Activated T-helper 1 cell treated with anti-CD3 and anti-CD28 coated beads, Interleukin-2, amount 50 U/mL, for 16 hours (primary cell): ENCODE measurements at places on chromosomes 12 and 14.

- no peak for DNase-seq
Observed at GRCh38 chr12:95766356-95767019, 24.1 kb downstream of the NTN4 start.

DNA sequence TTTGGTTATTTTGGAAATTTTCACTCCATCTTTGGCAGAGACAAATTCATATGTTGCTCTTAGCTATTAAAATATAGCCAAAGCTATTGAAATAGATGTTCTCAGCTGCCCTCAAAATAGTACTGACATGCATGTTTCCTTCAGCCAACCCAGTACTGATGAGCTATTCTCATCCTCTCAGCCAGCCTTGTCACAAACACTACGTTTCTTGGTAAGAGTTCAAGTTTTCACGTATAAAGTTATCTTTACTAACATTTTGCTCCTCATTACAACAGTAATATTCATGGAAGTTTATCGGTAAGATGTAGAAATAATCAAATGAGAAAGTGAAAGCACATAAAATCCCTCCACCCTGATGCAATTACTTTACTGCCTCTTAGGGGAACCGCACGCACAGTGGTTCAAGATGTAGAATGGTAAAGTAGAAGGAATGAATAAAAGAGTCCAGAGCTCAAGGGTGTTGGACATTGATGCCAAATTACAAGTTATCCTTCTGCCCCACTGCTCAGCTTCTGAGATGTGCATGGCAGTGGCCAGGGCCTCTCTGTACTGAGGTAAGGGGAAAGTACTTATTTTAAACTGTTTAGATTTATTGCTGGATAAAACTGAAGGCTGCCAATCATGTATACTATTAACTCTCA, 20.7 kb downstream of the GCH1 start:
- no peak for DNase-seq

- no peak for DNase-seq
Observed at GRCh38 chr12:104056419-104056972, 6.5 kb upstream of the GLT8D2 start.

DNA sequence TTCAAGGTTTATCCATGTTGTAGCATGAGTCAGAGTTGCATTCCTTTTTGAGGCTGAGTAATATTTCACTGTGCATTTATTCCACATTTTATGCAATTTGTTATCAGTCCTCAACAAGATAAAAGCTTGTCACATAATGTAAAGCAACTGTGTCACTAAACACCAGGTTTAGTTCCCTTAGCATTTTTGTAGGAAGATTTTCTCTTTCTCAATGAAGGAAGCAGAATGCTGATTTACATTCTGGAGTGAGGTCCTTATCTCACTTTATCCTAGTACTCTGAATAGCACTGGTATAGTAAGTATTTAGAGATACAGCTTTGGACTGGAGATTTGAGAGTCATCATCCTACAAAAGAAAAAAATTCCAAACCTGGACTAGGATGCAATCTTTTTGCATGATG, 9.8 kb upstream of the EXD2 start:
- no peak for DNase-seq

GRCh38 chr12:6340745-6341416, 995 bp downstream of the TNFRSF1A start:
- no peak for DNase-seq

- no peak for DNase-seq
Observed at GRCh38 chr12:52646613-52647012, 5.4 kb downstream of the KRT2 start.

DNA sequence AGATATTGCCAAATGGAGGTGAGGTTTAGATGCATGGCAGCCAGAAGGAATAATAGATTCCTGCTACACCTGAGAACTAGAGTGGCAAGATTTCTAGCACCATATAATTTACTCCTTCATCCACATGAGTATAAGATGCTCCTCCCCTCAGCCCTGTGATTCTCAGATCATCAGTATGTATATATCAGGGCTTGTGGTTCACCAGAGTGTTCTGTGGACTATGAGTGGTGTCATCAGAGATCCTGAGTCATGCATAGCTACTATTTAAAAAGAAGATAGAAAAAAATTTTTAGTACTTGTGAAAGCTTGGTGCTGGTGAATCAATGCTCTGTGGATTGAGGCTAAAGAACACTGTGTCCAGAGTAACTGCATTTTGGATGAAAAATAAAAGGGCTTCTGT, 285.9 kb downstream of the BMP4 start:
- no peak for DNase-seq

- DNase-seq, result no peak
Observed at GRCh38 chr14:54483073-54483745, 5.6 kb downstream of the GMFB start.

DNA sequence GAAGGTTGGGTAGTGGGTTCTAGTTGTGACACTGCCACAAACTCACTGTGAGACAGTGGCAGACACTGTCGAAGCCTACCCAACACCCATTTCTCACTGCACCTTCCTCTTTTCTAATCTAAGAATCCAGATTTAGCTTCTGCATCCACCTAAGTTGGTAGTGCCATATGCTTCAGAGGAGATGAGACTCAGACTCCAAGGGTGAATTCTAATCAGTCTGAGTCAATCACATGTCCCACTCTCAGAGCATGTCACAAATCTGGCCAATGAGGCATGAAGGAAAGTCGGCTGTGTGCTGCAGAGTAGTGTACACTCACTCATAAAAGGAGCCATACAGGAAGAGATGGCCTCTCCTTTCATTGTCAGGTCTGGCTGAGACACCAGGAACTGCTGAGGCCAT, 102.1 kb upstream of the RAP1B start:
- DNase-seq, result no peak

- DNase-seq, result no peak
Observed at GRCh38 chr12:111881716-111882115, 39.7 kb downstream of the MAPKAPK5 start.

DNA sequence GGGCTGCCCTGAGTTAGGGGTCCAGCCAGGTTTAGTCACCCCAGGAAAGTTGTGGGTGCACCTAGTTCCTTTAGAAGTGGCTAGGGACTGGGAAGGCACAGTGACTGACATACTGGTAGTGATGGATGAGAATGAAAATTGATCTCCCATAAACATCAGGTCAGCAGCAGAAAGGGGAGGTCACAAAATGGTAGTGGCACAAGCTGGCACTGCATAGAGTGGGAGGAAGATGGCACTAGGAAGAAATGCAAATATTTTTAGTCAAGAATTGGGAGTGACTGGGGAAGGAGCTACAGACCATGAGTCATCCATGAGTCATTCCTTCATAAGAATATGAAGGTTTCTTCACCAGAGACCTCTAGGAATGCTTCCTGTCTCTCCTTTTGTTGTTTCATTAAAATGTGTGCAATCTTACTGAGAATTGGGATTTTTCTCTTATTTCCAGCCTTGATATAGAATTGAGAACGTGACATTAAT, 198.3 kb upstream of the AMIGO2 start:
- DNase-seq, result no peak

- DNase-seq, result no peak
Observed at GRCh38 chr12:6697584-6698351, 2.8 kb downstream of the PIANP start.

DNA sequence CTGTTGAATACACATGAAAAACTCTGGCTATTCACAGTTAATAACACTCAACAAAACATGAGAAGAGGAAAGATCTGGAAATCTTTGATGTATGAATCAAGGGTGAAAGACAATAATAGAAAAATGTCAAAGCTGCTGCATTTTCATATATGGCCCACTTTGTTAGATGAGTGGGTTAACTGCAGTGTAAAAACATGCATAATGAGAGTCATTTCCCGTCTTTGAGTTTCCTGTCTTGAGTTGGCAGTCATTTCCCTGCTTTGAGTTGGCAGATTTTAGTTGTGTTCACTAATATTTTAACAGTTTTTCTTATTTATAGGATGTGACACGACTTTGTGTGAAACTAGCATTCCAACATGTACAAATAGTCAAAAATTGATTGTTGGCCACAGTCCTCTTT, 87.9 kb upstream of the PTPRQ start:
- no peak for DNase-seq

DNA sequence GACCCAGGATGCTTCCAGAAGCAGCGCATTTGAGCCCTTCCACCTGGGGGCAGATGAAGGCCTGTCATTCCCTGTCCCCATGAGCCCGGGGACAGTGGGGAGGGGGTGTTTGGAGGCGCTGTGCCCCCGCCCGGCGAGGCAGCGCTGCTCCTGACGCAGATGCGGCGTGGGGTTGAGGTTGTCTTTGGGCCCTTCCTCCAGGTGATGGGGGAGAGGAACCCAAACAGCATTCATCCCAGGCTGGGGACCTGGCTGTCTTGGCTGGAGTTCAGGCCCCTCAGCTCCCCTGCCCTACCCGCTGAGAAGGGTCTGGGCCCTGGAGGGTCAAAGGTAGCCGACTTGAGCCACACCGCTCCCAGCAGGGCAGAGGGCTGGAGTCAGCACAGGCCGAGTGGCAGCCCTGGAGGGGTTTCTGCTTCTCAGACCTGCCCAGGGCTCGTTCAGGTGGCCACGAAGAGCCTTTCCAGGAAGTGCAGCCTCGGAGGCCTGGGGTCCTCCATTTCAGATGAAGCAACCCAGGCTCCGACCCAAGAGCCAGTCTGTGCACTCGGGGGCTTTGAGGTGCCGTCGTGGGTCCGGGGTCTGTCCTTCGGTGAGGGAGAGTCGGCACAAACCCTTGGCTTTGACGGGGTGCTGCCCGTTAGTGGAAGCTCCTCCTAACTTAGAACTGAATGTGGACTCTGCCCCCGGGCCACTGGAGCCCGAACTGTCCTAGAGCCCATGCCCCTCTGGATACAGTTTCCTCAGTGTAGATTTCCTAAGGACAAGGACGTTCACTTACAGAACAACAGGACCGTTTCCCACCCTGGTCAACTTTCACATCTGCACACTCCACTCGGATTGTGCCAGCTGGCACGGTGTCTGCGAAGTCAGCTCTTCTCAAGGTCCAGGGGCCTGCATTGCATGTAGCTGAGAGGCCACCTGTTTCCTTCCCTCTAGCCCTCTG, 16.1 kb downstream of the ACADS start:
- no peak for DNase-seq

- DNase-seq, result no peak
Observed at GRCh38 chr14:90419200-90419599, 22.4 kb downstream of the CALM1 start.

DNA sequence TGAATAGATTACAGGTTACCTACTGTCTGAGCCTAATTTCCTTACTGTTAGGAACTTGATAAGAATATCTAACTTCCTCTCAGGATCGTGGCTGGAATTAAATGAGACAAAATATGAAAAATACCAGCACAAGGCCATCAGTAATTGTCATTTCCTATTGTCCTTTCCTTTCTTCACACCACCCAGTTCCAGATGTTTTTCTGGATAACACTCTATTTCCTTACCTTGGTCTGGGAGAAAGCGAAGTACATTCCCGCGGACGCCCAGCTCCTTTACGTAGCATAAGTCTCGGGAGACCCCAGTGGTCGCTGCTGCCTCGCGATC, 376 bp downstream of the GDF3 start:
- DNase-seq, result no peak

DNA sequence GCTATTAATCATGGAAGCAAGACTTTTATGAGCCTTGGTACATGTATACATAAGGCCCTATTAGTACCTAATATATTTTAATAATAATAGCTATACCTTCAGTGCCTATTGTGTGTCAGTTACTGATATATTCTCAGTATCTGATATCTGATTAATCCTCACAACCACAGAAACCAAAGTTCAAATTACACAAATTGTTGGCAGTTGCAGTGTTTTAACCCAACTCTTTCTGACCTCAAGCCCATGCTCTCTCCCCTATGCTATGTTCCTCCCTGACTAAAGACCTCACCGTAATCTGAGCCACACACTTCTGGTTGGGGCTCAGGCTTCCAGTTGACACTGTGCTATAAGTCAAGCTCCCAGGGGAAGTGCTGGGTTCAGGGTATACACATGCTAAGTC, 214.4 kb downstream of the SPTSSA start:
- no peak for DNase-seq

GRCh38 chr12:48818831-48819590, 715 bp downstream of the CACNB3 start:
- no peak for DNase-seq

GRCh38 chr12:111753144-111753881, 13.4 kb upstream of the ALDH2 start:
- DNase-seq, result no peak

DNA sequence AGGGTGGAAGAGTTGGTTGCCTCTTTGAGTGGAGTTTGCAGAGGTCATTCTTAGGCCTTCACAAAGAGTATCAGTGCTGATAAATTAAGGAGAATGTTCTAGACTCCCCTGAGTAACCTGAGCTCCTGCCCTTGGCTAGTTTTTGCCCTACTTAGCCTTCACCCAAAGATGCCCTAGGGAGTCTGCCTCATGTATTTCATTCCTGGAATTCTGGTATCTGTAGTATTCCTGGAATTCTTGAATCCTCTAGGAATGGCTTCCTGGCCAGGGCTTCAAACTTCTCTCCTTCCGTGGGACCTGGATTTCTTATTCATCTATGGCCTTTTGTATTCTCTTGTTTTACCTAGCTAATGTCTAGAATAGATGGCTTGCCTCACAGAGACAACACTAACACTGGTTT, 701.1 kb downstream of the NOVA1 start:
- DNase-seq, result no peak

GRCh38 chr12:6968426-6968825, 2.0 kb downstream of the PHB2 start:
- no peak for DNase-seq

DNA sequence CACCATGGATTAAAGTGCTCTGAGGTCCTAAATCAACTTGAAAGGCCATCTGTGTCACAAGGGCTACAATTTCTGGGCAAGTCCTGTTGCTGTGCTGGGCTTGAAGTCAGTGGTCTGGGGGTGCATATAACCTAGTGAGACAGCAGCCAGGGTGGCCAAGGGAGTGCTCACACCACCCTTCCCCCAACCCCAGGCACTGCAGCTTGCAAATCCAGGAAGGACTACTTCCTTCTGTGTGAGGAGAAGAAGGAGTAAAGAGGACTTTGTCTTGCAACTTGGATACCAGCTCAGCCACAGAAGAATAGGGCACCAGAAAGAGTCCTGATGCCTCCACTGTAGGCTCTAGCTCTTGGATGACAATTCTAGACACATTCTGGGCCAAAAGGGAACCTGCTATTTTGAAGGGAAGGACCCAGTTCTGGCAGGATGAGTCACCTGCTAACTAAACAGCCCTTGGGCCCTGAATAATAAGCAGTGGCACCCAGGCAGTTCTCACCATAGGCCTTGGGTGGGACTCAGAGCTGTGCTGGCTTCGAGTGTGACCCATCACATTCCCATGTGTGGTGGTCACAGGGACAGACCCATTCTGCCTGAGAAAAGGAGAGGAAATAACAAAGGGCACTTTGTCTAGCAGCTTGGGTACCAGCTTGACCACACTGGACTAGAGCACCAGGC, 32.6 kb upstream of the DHRS7 start:
- DNase-seq, result no peak

DNA sequence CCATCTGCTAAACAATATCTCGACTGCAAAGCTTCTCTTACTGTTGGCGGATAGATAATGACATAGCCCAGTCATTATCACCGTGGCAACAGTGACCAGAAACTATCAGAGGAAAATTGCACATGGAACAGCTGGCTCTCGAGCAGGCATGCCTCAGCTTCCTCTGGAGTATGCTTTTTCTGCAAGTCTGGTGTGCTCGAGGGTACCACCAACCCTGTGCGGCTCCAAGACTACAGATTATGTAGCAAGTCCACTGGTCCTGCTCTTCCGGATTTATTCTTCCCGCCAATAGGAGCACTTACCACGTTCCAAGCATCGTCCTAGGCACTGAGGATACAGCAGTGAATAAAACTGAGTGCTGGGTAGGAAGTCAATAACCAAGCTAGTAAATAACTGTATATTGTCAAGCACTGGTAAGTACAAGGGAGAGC, 1.4 kb upstream of the GLRX5 start:
- no peak for DNase-seq
